B cell (primary cell): ENCODE measurements at places on chromosomes 3 and 15. TPM values are rescaled to one million over a fixed set of nuclear protein-coding genes. Genes with fewer than 3 reads are reported as not detected.

Gene MINAR1
- 0.27 and 0.29 TPM in 2 replicates for total RNA-seq

Gene RBP2
- total RNA-seq = not detected in 2 replicates

Gene PRSS50
- total RNA-seq = 0.10 TPM in 1 of 2 replicates, not detected in the other

Gene ALCAM
- 23.8 and 25.5 TPM in 2 replicates for total RNA-seq

Gene NRROS
- 85.9 and 87.9 TPM in 2 replicates for total RNA-seq
